Left ventricle myocardium inferior (tissue), 1 donor: ENCODE measurements at places on chromosomes 1 and 21. TPM values are rescaled to one million over a fixed set of nuclear protein-coding genes. Genes with fewer than 3 reads are reported as not detected.

The DIO1 gene
- not detected for total RNA-seq

The AQP10 gene
- 0.16 TPM for total RNA-seq

The FLG2 gene
- not detected for total RNA-seq

GRCh38 chr1:54929700-54930099 lies 42.7 kb upstream of the DHCR24 start:
- no peaks in the 10 kb centered on the region for H3K36me3 ChIP-seq
- no peak overlapping the region for H3K27ac ChIP-seq
- no peaks in the 10 kb centered on the region for H3K27me3 ChIP-seq
- peaks cover 32% of the 10 kb centered on the region for H3K4me1 ChIP-seq
- no peak overlapping the region for H3K4me3 ChIP-seq
- no peak for DNase-seq

- H3K27ac ChIP-seq, result peak overlapping the region; percentile 90
- H3K27me3 ChIP-seq, result no peaks in the 10 kb centered on the region
- DNase-seq, result peak; percentile 58
These were observed 45.0 kb downstream of the NEK2 start for GRCh38 chr1:211630236-211631081.

GRCh38 chr1:167861664-167862381 lies 52.1 kb downstream of the ADCY10 start:
- no peaks in the 10 kb centered on the region for H3K27me3 ChIP-seq
- no peaks in the 10 kb centered on the region for H3K36me3 ChIP-seq
- DNase-seq, result no peak
- H3K27ac ChIP-seq, result no peak overlapping the region
- H3K4me1 ChIP-seq, result no peaks in the 10 kb centered on the region

- no peak for DNase-seq
- no peak overlapping the region for H3K27ac ChIP-seq
- H3K36me3 ChIP-seq, result peaks cover 94% of the 10 kb centered on the region
- H3K27me3 ChIP-seq, result no peaks in the 10 kb centered on the region
These were observed 117.6 kb downstream of the KIAA0319L start for GRCh38 chr1:35439626-35440025.

- peaks cover 18% of the 10 kb centered on the region for H3K4me1 ChIP-seq
- H3K27ac ChIP-seq, result peak overlapping the region; percentile 82
- H3K36me3 ChIP-seq, result no peaks in the 10 kb centered on the region
- DNase-seq, result no peak
- peak overlapping the region; percentile 75 for H3K4me3 ChIP-seq
These were observed 38.5 kb downstream of the ZBTB8OS start for GRCh38 chr1:32611859-32612188.

- H3K27ac ChIP-seq, result no peak overlapping the region
- H3K27me3 ChIP-seq, result no peaks in the 10 kb centered on the region
- H3K4me1 ChIP-seq, result peaks cover 3% of the 10 kb centered on the region
These were observed 41.2 kb upstream of the RIPK4 start for GRCh38 chr21:41808094-41808493.
